ENCODE measurements at places on chromosomes 7 and 10. TPM values are rescaled to one million over a fixed set of nuclear protein-coding genes. Genes with fewer than 3 reads are reported as not detected.

- DNase-seq: no peak
Measured at GRCh38 chr7:140122965-140123364, 53.8 kb downstream of the KDM7A start.

DNA sequence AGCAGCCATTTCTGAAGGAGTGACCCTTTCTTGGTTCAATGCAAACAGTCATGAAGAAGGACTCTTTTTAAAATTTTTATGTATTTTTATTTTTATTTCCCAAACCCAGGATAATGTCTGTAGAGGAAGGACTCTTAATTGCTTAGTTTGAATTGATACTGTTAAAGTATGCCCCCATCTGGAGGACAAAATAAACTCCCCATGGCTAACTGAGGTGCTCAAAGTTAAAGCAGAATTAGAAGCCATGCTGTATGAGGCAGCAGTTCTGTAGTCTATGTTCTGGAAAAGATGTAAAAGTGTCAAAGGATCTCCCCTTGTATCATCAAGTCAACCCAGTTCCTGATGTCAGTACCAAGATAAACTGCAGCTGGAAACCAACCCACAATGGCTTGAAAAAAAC, 617.9 kb upstream of the GRM3 start:
- DNase-seq: no peak

GRCh38 chr10:24440817-24441797, 232.2 kb downstream of the KIAA1217 start:
- DNase-seq: no peak

GRCh38 chr10:17742918-17743317, 9.1 kb upstream of the TMEM236 start:
- DNase-seq: peak; percentile 87

- DNase-seq: peak; percentile 20
Measured at GRCh38 chr7:101594790-101595189, 34.3 kb downstream of the MYL10 start.

DNA sequence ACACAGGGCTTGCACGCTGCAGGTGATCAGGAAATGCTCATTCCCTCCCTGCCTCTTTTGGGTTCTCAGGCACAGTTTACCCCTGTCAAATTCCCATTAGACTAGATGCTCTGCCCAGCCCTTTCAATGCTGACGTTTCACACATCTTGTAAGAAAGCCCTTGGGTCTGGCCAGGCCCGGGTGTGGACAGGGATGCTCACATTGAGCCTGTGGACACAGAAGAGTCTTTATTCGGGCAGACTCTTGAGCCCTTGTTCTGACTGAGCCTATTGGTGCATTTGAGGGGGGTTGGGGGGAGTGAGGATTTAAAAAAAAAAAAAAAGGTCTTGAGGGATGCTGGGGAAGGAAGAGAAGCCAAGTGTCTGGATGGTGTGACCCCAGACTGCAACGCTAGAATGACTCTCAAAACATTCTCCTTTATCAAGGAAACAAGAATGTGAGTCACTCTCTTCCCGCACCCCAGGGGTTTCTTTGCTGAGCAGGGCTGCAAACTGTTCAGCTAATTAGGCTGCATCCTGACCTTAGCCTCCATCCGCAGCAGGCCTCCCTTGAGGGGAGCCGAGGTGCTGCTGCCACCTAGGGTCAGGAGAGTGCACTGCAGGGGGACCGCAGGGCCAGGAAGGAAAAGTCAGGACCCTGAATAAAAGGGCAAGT, 53.6 kb upstream of the TMEM72 start:
- DNase-seq: peak; percentile 84

DNA sequence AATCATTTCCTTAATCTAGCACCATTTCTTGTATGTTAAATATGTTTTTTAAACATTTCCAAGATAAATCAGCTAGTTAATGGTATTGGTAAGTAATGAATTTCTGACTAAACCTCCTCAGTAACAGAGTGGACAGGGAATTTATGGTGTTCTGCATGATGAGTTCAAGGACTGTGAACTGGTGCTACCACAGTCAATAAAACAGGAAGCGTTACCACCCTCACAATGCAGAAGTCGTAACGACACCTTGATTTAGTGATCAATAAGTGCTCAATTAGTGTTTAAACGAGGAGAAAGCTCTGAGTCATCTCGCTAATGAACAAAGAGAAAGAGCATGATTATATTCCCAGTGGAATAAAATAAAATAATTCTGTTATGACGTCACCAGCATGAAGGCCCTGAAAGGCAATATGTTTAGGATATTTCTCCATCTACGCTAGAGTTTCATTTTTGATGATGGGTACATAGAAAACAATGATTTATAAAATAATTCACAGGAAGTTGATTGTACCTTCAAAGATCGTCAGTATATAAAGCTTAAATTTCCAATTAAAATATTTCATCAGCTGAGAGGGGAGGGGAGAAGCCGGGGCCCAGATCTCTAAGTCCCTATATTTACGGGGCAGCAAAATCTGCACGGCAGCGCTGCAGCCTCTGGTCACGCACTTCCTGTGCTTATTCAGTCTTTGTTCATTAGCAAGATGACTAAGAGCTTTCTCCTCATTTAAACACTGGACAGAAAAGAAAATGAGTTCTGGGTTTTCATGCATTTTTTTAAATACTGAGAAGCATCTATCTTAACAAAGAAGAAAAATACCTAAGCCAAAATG, 400.5 kb downstream of the PTPRN2 start:
- no peak for DNase-seq

GRCh38 chr7:44307301-44307900, 18.0 kb downstream of the CAMK2B start:
- DNase-seq: peak; percentile 44

- no peak for DNase-seq
Measured at GRCh38 chr7:82528577-82529310, 85.2 kb upstream of the CACNA2D1 start.

- no peak for DNase-seq
Measured at GRCh38 chr10:68684413-68684812, 36.6 kb upstream of the CCAR1 start.

DNA sequence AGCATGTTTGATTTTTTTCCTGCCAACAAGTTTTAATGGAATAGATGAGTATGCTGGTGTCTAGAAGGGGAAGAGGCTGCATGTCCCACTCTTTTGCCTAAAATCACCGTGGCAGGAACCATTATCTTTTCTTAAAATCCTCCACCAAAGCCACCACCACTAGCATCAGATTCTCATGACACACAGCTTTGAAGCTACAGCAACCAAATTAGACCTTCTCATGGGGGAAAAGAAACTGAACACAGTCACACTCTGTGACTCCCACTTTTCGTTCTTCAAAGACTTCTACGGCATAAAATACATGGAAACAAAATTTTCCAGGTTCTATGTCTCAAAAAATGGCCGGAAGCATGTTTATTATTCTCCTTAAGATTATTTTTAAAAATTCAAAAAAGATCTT, 81.8 kb downstream of the SGMS1 start:
- no peak for DNase-seq

- DNase-seq: no peak
Measured at GRCh38 chr10:66752714-66753113, 173.1 kb upstream of the LRRTM3 start.

- DNase-seq: peak; percentile 44
Measured at GRCh38 chr7:151761231-151761630, 115.7 kb downstream of the PRKAG2 start.

DNA sequence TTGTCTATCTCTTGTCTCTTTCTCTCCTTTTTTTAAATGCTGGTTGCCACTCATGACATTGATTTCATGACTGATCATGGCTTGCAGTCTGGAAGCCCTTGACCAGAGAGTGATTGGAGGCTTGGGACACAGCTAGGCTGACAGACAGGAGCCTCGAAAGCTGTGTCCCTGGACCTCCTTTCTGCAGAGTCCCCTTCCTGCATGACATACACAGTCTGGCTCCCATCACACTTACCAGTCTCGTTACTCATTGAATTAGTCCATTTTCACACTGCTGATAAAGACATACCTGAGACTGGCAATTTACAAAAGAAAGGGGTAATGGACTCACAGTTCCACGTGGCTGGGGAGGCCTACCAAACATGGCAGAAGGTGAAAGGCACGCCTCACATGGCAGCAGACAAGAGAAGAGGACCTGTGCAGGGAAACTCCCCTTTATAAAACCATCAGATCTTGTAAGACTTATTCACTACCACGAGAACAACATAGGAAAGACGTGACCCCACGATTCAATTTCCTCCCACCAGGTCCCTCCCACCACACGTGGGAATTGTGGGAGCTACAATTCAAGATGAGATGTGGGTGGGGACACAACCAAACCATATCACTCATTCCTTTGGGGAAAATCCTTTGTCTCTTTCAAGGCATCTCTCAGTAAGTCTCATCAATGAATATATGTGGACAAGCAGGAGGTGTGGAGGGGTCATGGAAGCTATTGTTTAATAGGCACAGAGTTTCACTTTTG, 102.3 kb downstream of the TBXAS1 start:
- DNase-seq: no peak

DNA sequence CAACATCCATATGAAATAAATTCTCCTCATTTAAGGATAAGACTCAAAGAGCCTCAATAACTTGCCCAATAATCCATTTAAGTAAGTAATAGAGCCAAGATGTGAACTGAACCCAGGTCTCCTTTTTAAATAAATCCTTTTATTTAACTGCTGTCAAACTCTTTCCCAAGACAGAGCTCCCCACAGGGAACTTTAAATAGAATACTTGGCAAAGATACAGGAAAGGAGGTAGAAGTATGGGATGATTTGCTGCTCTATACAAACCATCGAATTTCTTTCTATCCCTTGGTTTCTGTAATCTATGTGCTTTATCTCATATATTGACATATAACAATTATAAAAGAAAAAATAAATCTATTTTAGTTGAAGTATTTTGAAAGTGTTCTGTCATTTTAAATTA, 295.9 kb downstream of the CSTF2T start:
- DNase-seq: no peak

DNA sequence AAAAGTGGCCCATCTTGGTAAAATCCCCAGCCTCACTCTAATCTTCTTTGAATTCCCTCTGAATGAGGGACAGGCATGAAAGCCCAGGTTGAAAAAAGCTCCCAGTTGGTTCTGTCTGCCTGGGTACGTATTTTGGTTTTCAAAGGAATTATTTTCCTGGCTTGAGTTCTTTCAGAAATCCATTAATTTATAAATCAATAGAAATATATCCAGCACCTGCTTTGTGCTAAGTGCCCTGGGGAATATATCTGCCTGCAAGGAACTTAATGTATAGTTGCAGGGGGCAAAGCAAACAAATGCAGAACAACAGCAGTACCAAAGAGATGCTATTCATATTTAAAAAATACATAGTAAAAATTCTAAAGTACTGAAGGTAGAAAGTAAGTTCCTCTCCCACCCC, 362.7 kb downstream of the REEP3 start:
- DNase-seq: no peak

DNA sequence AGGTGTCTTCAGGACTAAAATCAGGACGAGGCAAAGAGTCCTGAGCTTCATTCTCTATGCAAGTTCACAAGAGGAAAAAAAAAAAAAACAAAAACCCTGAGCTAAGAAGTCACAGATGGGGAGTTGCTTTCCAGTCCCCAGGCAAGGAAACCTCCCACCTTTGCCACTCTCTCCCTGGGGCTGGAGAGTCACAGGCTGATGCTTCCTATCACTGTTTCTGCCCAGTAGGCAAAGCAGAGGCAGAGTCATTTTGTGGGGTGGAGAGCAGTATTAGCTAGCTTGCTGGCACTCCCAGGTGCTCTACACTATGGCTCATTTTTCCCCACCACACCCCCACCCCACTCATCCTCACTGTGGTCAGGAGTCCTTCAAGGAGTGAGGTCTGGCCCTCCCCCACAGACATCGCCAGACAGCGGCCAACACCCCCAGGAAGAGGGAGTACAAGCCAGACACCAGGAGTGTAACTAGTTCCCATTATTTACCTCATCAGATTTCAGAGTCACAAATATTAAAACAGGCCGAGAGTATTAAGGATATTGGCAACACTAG, 34.6 kb upstream of the UNC5B start:
- no peak for DNase-seq

DNA sequence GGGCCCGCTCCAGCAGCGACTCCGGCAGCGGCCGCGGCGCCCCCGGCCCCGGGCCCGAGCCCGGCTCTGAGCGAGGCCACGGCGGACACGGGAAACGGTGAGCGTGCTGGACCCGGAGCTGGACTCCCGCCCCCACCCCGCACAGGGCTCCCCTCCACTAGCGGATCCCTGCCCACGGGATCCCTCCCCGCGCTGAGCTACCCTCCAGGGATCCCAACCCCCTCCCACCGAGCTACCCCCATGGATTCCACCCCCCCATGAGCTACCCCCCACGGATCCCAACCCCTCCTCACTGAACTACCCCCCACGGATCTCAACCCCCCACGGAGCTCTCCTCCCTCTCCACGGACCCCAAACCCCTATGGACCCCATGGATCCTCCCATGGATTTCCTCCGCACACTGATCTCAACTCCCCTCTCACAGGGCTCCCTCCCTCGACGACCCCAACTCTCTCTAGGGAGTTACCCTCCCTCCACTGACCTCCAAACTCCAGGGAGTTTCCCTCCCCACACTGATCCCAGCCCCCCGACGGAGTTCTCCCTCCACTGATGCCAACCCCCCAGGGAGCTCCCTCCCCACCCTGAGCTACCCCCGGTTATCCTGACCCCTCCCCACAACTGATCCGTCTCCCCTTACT, 20.6 kb upstream of the HSPB1 start:
- DNase-seq: no peak

GRCh38 chr7:40701836-40702551, 567.2 kb downstream of the SUGCT start:
- no peak for DNase-seq

- DNase-seq: no peak
Measured at GRCh38 chr10:10792681-10793080, 225.0 kb upstream of the CELF2 start.

Gene DNAJB6
- 54.5 TPM for total RNA-seq

Gene SLC26A3
- total RNA-seq: not detected

Gene OR2A5
- total RNA-seq: not detected

Gene PAX2
- not detected for total RNA-seq

Gene TPST1
- total RNA-seq: 3.6 TPM

Gene WASHC2C
- total RNA-seq: 30.7 TPM

Gene RNF32
- total RNA-seq: 2.3 TPM
